Mesendoderm (in vitro differentiated cells): ENCODE measurements at places on chromosomes 7 and 10.

DNA sequence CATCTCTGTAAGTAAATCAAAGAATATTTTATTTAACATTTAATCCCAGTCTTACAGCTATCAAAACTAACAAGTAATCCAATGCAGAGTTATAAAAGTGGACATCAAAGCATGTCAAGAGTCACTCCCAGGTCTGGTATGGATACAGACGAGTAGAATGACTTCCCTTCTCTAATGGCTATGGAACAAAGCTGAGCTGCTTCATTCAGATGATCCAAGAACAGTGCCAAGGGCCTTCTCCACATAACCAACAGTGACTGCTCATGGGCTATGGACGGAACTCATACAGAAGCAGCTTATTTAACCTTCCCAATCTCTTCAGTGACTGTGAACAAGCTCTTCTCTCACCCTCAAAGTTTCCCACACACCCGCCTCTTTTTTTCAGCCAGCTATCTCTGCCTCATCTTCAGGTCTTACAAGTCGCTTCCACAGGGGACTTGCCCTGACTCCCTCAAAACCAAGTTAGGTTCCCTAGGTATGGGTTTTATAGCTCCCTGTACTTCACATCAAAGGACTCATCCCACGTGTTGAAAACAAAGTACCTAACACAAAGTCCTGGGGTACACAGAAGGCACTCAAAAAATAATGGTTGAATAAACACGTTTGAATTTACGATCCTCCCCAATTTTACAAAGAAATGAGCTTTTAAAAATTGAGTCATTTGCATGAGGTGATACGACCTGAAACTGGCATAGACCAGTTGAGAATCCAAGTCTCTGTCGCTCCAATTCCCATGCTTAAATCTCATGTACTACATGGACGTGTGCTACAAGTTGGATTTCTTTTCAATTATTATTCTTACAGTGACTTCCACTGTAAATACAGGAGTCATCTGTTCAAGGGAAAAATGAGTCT is 3.1 kb downstream of the USP6NL start:
- no peaks in the 10 kb centered on the region for H3K36me3 ChIP-seq
- peak; percentile 19 for DNase-seq
- no peaks in the 10 kb centered on the region for H3K27me3 ChIP-seq
- no peak overlapping the region for H3K27ac ChIP-seq
- H3K4me3 ChIP-seq: no peak overlapping the region

GRCh38 chr10:132301371-132302330 is 6.1 kb downstream of the STK32C start:
- H3K27me3 ChIP-seq: no peaks in the 10 kb centered on the region
- no peak overlapping the region for H3K27ac ChIP-seq
- H3K4me1 ChIP-seq: no peaks in the 10 kb centered on the region
- H3K4me3 ChIP-seq: no peak overlapping the region
- no peak for DNase-seq

DNA sequence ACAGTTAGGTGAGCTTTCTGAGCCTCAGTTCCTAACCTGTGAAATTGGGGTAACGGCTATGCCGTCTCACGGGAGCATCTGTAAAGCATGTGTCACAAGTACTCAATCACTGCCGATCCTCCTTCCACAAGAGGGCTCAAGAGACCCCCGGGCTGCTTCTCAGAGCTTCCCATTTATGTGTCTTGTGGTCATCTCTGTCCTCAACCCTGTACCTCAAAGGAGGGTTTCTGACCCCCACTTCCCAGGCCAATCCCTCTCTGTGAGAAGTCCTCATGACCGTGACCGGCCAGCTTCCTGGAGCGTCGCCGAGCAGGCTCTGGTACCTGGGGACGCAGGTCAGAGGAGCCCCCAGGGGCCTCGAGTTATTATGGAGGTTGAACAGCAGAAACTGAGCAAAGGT is 510 bp upstream of the TRPV5 start:
- H3K4me1 ChIP-seq: no peaks in the 10 kb centered on the region
- H3K36me3 ChIP-seq: no peaks in the 10 kb centered on the region
- DNase-seq: no peak
- H3K27me3 ChIP-seq: no peaks in the 10 kb centered on the region
- no peak overlapping the region for H3K4me3 ChIP-seq
- no peak overlapping the region for H3K27ac ChIP-seq

- no peak overlapping the region for H3K4me3 ChIP-seq
- H3K36me3 ChIP-seq: peaks cover 2% of the 10 kb centered on the region
- H3K27me3 ChIP-seq: no peaks in the 10 kb centered on the region
- peaks cover 20% of the 10 kb centered on the region for H3K4me1 ChIP-seq
Measured at GRCh38 chr7:127886248-127886647, 145.0 kb downstream of the LRRC4 start.

- H3K4me1 ChIP-seq: no peaks in the 10 kb centered on the region
- no peaks in the 10 kb centered on the region for H3K27me3 ChIP-seq
- no peak overlapping the region for H3K4me3 ChIP-seq
- no peak for DNase-seq
- H3K27ac ChIP-seq: no peak overlapping the region
Measured at GRCh38 chr10:101512738-101513137, 75.3 kb downstream of the POLL start.

GRCh38 chr7:77549106-77549870 is 12.2 kb downstream of the PTPN12 start:
- no peak for DNase-seq
- H3K27ac ChIP-seq: no peak overlapping the region
- no peak overlapping the region for H3K4me3 ChIP-seq
- no peaks in the 10 kb centered on the region for H3K27me3 ChIP-seq
- no peaks in the 10 kb centered on the region for H3K36me3 ChIP-seq

- no peaks in the 10 kb centered on the region for H3K27me3 ChIP-seq
- H3K27ac ChIP-seq: no peak overlapping the region
- no peak overlapping the region for H3K4me3 ChIP-seq
Measured at GRCh38 chr10:80664071-80664680, 126.5 kb downstream of the SH2D4B start.

- no peak for DNase-seq
- no peaks in the 10 kb centered on the region for H3K4me1 ChIP-seq
- H3K4me3 ChIP-seq: no peak overlapping the region
Measured at GRCh38 chr10:113550365-113550764, 2.5 kb upstream of the HABP2 start.

DNA sequence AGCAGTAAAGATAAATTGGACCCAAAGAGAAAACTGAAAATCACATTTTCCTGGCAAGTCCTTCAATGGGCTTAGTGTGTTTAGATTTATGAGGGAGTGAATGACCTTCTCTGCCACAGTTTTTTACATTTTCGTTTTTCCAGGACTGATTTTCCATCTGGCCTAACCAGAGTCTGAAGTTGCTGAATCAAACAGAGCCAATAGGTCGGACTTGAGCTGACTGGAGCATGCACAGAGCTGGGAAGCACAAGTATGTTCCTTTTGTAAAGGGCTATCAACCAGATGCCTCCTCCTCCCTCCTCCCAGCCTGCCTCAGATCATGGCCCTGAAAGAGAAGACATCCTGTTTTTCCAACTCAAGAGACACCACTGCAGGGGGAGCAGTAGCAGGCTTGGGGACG is 126.0 kb upstream of the ANKRD1 start:
- H3K4me3 ChIP-seq: no peak overlapping the region
- H3K27me3 ChIP-seq: no peaks in the 10 kb centered on the region
- no peaks in the 10 kb centered on the region for H3K4me1 ChIP-seq
- no peak for DNase-seq
- no peaks in the 10 kb centered on the region for H3K36me3 ChIP-seq

GRCh38 chr7:12756821-12757220 is 69.4 kb downstream of the ARL4A start:
- H3K36me3 ChIP-seq: no peaks in the 10 kb centered on the region
- no peaks in the 10 kb centered on the region for H3K4me1 ChIP-seq
- H3K4me3 ChIP-seq: no peak overlapping the region

- H3K4me3 ChIP-seq: no peak overlapping the region
- no peaks in the 10 kb centered on the region for H3K36me3 ChIP-seq
- no peaks in the 10 kb centered on the region for H3K4me1 ChIP-seq
- no peaks in the 10 kb centered on the region for H3K27me3 ChIP-seq
Measured at GRCh38 chr10:61965703-61966395, 64.3 kb downstream of the ARID5B start.

GRCh38 chr10:98646998-98647917 is 200.5 kb upstream of the HPS1 start:
- no peaks in the 10 kb centered on the region for H3K27me3 ChIP-seq
- peak; percentile 86 for DNase-seq
- H3K4me1 ChIP-seq: peaks cover 2% of the 10 kb centered on the region
- H3K27ac ChIP-seq: peak overlapping the region; percentile 88
- H3K36me3 ChIP-seq: no peaks in the 10 kb centered on the region

DNA sequence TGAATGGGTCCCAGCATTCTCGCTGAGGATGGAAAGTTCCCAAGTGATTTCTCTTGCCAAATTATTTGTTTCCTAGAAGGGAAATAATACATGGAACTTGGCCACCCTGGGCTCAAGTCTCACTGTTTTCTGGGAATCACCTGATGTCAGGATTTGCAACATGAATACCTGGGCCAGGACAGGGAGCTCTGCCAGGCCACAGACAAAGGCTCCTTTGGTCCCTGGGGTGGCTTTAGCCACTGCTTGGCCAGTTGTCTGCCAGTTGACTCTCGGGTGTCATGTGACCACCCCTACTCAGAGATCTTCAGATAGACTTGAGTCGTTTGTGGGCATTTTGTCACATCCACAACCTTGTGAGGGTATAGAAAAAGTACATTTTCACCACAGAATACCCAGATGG is 258.0 kb upstream of the HABP2 start:
- no peak for DNase-seq
- H3K4me3 ChIP-seq: no peak overlapping the region
- H3K27ac ChIP-seq: no peak overlapping the region
- no peaks in the 10 kb centered on the region for H3K27me3 ChIP-seq

DNA sequence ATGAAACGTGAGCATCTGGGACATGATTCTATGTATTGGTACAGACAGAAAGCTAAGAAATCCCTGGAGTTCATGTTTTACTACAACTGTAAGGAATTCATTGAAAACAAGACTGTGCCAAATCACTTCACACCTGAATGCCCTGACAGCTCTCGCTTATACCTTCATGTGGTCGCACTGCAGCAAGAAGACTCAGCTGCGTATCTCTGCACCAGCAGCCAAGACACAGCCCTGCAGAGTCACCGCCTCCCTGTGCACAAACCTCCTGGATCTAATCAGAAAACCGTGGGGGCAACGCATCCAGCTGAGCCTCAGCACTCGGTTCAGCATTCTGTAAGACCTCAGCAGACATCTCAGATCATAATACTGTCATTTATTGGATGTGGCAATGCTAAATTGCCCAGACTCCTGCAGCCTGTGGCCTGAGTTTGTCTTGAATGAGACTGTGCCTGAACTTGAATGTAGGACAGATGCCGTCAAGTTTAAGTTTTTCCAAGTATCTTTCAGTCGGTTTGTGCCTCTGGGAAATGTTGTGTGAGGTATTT is 41.5 kb upstream of the PRSS58 start:
- DNase-seq: no peak
- no peaks in the 10 kb centered on the region for H3K4me1 ChIP-seq
- H3K27me3 ChIP-seq: no peaks in the 10 kb centered on the region

DNA sequence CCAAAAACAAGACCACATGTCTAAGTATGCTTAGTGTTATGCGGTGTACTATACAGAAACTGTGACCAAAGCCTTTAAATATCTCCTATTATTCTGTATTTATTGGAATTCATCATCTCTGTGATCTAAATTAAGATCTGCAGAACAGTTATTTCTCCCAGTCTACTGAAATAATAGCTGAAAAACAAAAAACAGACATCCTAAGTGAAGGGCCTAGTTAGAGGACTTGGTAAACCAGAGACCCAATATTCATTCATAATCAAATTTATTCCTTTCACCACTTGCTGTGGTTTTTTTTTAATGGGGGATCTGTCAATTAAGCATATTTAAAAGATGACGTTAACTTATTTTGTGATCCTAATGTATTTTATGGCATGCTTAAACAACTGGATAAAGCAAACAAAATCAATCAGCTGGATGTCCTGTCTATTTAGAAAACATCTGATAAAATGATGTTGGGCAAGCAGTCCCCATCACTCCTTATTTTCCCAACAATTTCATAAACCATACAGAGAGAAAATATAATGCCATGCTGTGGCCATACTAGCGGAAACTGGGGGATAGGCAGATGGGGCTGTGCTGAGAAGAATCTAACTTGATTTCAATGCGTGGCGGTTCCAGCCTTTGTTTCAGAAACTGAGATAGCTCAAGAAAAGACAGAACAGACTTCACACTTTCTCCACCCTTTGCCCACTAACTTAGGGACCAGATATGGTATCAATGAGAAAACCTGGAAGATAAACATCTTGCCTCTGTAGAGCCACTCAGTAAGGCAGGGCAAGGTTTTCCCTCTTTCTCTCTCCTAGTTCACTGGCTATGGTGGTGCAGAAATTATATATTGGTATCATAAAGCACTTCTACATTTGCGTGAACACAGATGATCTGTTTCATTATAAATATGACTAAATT is 32.9 kb downstream of the ICA1 start:
- peak; percentile 70 for DNase-seq
- no peaks in the 10 kb centered on the region for H3K4me1 ChIP-seq
- no peak overlapping the region for H3K27ac ChIP-seq

GRCh38 chr7:79453558-79454360 is at the start of gene MAGI2:
TSS of gene MAGI2 (minus strand) at chr7:79453667. CDS start at chr7:79453320, 347 bp downstream.
- H3K27me3 ChIP-seq: peaks cover 10% of the 10 kb centered on the region
- no peaks in the 10 kb centered on the region for H3K4me1 ChIP-seq
- DNase-seq: peak; percentile 64
- H3K27ac ChIP-seq: no peak within 1 kb of the TSS
- peak within 1 kb of the TSS; percentile 53 for H3K4me3 ChIP-seq
- H3K36me3 ChIP-seq: no peaks in the 10 kb centered on the region

DNA sequence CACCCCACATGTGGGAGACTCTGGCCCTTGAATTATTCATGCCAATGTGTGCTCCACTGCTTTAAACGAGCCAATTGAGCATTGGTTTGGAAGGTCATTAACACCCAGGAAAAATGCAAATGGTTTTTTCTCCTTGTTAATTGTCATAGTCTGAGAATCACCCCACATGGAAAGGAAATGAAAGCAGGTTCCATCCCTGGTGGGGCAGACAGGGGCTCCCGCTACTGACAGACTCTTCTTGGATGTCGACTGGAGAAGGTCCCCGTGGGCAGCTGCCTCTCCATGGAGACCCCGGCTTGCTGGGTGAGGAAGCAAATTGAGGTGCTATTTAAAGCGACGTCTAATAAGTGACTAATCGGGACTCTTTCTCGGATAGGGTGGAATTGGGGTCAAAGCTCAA is 32.0 kb upstream of the EN2 start:
- no peak for DNase-seq
- no peaks in the 10 kb centered on the region for H3K36me3 ChIP-seq
- no peaks in the 10 kb centered on the region for H3K27me3 ChIP-seq
- no peak overlapping the region for H3K4me3 ChIP-seq
- H3K4me1 ChIP-seq: no peaks in the 10 kb centered on the region
- no peak overlapping the region for H3K27ac ChIP-seq

GRCh38 chr7:150339409-150339809 is 2.0 kb downstream of the RARRES2 start:
- H3K4me3 ChIP-seq: no peak overlapping the region
- peaks cover 2% of the 10 kb centered on the region for H3K27me3 ChIP-seq
- no peak for DNase-seq
- H3K4me1 ChIP-seq: peaks cover 7% of the 10 kb centered on the region

- H3K4me1 ChIP-seq: no peaks in the 10 kb centered on the region
- no peaks in the 10 kb centered on the region for H3K36me3 ChIP-seq
Measured at GRCh38 chr7:117338020-117338419, 15.2 kb upstream of the WNT2 start.
